OCI-M1 (cell line): ENCODE measurements at places on chromosomes 7 and 10.

- DNase-seq = no peak
Observed at GRCh38 chr7:104341546-104341945, 13.1 kb downstream of the LHFPL3 start.

DNA sequence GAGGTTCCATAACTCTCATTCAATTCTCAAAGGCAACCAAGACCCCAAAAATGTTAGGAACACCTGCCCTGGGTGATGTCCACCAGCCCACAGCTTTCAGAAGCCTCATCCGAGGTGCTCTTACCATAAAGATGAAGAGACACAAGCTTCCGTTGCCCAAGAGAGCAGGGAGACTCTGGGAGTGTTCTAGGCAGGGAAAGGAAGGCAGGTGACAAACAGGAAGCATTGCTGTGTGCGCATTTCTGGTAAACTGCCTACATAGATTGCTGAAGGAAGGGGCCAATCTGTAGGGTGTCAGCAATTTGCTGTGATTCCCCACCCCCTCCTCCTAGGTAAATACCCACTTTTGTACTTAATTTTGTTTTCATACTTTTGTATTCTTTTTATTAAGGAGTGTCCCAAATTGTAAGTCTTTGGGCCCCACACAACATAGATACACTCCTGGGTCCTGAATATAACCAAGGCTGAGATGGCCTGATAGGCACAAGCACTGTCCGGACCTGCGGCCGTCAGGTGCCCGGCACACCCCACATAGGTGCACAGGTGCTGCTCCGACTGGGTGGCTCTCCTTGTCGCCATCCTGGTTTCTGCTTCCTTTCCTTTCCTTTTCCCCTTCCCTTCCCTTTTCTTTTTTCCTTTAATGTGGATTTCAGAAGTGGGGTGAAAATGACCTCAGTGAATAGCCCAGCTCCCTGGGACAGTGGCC, 51.4 kb upstream of the SMNDC1 start:
- no peak for DNase-seq

- no peak for DNase-seq
Observed at GRCh38 chr10:107141524-107142061, 22.9 kb downstream of the SORCS1 start.

DNA sequence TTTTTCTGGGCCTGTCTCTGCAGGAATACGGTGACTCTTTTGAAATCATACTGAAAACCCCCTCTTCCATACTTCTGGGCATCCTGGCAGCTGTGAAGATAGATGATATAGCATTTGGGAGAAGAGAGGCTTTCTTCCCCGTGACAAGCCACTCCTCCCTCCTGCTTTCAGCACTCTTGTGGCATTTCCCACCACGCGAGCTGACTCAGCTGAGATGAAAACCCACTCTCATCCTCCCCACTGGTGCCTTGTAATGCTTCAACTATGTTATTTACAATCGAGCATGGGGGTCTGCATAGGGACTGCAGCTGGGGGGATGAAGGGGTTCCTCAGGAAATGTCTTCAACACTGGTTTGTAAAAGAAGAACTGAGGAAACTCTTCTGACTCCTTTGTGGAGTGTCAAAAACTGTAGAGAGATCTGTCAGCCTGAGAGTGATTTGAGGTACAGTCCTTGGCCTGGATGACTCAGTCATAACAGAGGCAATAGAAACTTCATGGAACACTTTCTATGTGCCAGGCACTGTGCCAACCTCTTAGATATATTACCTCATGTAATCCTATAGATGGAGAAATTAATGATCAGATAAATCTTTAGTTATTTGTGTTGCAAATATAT, 1.7 kb upstream of the TBATA start:
- DNase-seq = peak; percentile 11

- no peak for DNase-seq
Observed at GRCh38 chr10:119273413-119273812, 66.0 kb downstream of the GRK5 start.

DNA sequence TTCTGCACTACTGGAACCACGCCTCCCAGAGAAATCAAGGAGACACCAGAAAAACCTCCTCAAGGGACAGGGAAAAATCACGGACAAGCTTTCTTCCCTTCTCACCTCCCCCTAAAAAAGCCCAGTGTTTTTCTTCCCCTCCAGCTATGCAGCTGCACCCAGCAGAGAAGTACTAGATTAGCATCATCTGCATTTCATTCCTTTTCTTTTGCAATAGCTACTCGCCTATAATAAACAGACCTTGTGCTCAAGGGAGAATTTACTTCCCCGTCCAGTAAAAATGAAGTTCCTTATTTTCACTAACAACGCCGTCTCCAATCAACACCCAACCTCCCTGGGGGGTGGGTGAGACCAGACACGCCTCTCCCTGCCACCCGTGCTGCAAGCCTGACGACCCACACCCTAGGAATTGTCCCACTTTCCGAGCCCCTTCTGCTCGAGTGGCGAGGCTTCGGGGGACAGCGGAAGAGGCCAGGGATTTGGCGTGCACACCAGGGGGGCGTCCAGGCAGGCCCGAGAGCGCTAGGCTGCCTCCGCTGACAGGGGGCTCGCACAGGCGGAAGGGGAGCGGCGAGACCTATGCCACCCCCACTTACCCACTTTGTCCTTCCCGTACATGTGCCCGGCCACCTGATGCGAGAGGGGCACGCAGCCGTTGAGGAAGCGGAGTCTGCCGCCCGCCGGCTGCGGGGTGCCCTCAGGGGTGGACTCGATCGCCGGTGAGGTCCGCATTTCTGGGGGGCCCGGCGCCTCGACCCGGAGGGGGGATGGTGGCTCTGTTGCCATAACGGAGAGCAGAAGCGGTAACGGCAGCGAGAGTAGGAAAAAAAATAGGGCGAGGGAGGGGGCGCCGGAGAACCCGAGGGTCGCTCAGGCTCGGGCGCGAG, 625 bp downstream of the IPMK start:
- DNase-seq = peak; percentile 93

DNA sequence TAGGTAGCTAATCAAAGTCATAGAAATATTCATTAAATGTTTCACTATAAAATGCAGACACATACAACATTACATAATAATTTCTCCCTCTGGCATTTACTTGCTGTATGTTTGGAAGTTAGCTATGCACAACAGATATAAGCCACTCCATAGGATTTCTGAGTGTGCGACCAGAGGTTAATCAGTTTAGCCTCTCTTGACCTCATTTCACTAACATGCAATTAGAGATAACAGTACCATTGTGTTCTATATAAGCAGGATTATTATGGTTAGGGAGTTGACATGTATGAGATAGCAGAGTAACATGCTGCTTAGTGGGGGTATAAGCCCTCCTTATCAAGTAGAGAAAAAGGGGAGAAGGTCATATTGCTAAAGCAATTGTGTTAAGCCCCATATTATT, 26.4 kb downstream of the GLUD1 start:
- DNase-seq = no peak

- DNase-seq = no peak
Observed at GRCh38 chr7:119392-120163, 72.8 kb upstream of the FAM20C start.

GRCh38 chr7:107045195-107045960, 873 bp downstream of the PRKAR2B start:
- peak; percentile 33 for DNase-seq

GRCh38 chr10:69065406-69066361, 22.2 kb upstream of the SRGN start:
- DNase-seq = peak; percentile 26

DNA sequence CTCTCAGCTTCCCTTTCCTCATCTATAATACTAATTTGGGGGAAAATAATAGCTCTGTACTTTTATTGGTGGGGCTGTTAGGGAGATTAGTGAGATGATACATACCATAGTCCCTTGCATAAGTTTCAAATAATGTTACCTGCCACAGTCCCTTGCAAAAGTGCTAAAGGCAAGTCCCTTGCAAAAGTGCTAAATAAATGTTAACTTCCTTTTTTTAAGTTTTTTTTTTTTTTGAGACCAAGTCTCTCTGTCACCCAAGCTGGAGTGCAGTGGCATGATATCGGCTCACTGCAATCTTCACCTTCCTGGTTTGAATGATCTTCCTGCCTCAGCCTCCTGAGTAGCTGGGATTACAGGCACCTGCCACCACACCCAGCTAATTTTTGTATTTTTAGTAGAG, 43.4 kb upstream of the SRGN start:
- peak; percentile 89 for DNase-seq

DNA sequence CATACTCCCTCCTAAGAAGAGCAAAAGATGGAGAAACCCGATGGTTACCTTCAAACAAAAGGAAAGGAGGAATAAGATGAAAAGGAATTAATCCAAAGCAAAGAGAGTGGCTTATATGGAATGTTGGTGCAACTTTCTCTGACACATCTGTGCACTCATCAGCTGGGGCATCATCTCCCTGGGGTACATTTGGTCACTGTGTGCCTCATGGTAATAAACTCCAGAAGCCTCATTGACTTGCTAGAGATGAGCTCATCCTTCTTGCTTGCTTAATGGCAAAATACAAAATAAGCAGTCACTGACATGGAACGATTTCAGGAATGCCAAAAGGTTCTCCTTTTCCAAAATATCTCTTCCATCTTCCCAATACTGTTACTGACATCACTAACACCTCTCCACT, 22.5 kb downstream of the CAV1 start:
- no peak for DNase-seq

DNA sequence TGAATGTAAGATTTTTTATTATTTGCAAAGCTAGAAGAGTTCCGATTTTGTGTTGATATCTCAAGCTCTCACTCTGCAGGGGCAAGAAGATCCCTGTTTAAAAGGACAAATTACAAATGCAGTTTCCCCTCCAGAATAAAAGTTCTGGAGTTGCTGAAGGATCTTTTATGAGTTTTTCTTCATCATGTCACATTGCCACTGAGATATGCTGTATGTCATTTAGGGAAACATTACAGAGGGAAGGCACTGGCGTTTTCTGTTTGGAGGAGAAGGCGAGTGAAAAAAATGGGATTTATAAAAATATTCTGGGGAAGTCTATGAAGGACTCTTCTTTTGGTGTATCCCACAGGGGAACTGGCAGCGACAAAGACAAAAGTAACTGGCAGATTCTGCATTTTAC, 57.4 kb downstream of the POU6F2 start:
- DNase-seq = no peak

- DNase-seq = peak; percentile 91
Observed at GRCh38 chr7:74656441-74656836, 1.1 kb upstream of the GTF2I start.

DNA sequence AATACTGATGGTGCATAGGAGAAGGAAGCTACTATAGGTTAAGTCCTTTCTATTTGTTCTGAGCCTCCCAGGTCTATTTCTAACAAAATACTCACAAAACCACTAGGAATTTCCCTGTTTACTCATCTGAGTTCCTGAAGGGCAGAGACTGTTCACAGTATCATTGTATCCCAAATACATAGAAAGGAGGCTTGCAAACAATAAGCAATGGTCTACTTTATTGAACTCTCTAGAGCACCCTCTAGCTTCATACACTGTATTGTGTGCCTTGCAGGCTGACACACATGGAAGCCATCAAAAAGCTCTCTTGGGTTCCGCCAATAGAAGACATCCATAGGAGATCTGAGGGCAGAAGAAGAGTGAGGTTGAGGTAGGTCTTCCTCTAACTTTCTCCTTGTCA, 826.1 kb downstream of the GRM8 start:
- no peak for DNase-seq

- DNase-seq = peak; percentile 89
Observed at GRCh38 chr7:5532536-5533335, 109.1 kb upstream of the TNRC18 start.

DNA sequence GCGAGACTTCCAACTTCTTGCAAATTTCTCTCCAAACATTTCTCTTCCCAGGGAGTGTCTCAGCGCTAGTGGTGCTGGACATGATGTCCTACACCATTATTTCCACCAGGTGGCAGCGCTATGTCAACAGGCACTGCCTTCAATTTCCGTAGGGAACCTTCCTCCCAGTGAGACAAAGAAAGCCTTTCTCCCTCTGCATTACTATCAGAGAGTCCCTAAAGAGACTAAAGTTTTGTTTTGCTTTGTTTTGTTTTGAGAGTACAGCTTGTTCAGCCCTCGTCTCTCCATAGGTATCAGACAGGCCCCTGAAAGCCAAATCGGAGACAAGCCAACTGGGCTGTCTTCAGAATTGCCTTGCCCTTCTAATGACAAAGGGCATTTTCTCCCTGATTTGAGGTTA, 44.2 kb upstream of the GGCT start:
- DNase-seq = peak; percentile 74

- DNase-seq = no peak
Observed at GRCh38 chr7:140146574-140146973, 30.2 kb downstream of the KDM7A start.

- DNase-seq = no peak
Observed at GRCh38 chr7:33251301-33251700, 121.9 kb downstream of the BBS9 start.
